ENCODE measurements at places on chromosomes 1 and 21.

GRCh38 chr1:9886092-9886742 is 23.9 kb downstream of the CTNNBIP1 start:
- no peak for DNase-seq

DNA sequence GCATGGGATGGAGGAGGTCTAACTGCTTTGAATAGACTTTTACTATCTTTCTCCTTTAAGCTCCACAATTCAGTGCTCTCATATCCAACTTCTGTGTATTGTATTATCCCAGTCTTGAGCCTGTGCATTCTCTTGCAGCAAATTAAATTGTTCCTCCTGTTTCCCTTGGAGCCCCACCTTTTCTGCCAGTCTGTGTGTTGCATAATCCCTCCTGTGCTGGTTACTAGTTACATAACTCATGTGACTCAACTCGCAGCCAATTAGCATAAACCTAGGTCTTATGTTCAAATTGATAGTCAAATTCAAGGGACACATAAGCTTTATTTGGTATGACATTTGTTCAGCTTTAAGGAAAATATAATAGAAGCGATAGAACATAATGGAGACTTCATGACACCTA is 1863.5 kb downstream of the MRPL39 start:
- DNase-seq = no peak

- DNase-seq = no peak
Measured at GRCh38 chr1:6099787-6100765, 54.4 kb downstream of the KCNAB2 start.

DNA sequence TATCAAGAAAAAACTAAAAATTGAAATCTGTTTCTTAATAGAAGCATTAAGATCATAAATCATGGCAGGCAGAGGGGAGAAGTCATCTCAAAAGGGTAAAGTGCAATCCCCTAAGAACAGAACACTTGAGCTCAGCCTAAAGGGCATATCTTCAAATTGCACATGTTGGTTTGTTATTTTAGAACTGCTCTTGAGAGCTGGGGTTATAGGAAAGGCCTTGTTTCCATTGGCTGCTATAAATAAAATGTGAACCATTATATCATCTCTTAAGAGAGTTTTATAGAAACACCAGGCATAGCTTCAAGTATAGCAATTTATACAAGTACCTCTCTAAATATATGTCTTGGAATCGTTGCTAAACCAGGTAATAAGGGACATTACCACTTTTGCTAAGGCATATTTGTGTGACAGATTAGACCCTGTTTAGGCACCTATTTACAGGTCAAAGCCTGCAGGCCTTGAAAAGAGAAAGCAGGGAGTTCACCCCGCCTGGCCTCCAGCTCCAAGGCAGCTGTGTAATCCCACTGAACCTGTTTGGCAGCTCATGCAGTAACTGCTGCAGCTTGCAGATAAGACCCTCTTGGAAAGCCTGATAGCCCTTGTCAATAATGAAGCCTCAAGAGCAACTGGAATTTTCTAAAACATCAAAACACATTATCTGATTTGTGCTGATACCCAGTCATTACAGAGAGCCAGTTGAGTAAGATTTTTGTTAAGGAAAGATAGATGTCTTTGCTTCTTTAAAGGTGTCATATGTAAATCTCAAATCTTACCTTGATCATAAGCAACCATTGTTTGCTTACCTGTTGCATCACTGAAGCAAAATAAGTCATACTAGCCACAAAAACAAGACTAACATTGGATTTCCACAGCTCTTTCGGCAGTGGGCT is 24.2 kb upstream of the SYDE2 start:
- no peak for DNase-seq

DNA sequence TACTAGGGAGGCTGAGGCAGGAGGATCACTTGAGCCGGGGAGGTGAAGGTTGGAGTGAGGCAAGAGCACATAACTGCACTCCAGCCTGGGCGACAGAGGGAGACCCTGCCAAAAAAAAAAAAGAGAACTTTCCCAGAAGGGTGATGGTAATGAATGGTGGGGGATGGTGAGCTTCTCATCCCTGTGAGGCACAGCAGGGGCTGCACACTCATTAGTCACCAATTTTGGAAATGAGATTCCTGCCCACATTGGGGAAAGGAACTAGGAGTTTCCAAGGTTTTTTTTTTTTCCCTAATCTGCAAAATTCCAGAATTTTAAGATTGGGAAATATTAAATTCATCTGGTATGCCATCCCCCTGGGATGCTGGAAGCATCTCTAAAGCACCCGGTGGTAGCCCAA is 50.2 kb upstream of the SSBP3 start:
- no peak for DNase-seq

GRCh38 chr1:86226204-86226603 is 69.6 kb upstream of the COL24A1 start:
- DNase-seq = no peak
